ENCODE measurements at places on chromosomes 5 and 9. TPM values are rescaled to one million over a fixed set of nuclear protein-coding genes. Genes with fewer than 3 reads are reported as not detected.

The GPX8 gene
- total RNA-seq, result not detected

The ANKRD18A gene
- total RNA-seq, result 2.9 TPM

The HTR4 gene
- not detected for total RNA-seq

DNA sequence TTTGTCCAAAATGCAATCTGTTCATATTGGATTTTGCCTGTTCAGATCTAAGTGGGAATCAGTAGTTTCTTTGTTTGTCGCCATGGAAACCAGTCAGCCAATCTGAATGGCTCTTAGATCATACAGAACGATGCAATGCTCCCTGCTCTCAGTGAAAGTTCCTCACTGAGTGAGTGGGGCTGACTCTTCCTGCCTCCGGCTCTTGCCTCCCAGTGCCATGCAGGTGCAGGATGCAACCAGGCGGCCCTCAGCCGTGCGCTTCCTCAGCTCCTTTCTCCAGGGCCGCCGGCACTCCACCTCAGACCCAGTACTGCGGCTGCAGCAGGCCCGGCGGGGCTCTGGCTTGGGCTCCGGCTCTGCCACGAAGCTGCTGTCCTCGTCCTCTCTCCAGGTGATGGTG, at the start of gene PTPDC1:
Gene PTPDC1, plus strand, starts transcription at position 151 of the 400 bp plus-strand sequence. Its CDS starts 67 bp downstream, at position 218.
- DNase-seq, result no peak
- H3K36me3 ChIP-seq, result peaks cover 7% of the 10 kb centered on the region
- no peak within 1 kb of the TSS for H3K4me3 ChIP-seq
- H3K27me3 ChIP-seq, result no peaks in the 10 kb centered on the region

GRCh38 chr5:168600409-168600808, 21.2 kb upstream of the PANK3 start:
- peaks cover 17% of the 10 kb centered on the region for H3K27me3 ChIP-seq
- no peak for DNase-seq
- no peak overlapping the region for H3K4me3 ChIP-seq
- peaks cover 7% of the 10 kb centered on the region for H3K4me1 ChIP-seq
- no peak overlapping the region for H3K27ac ChIP-seq

GRCh38 chr5:116518423-116518822, 56.2 kb downstream of the SEMA6A start:
- no peaks in the 10 kb centered on the region for H3K36me3 ChIP-seq
- no peaks in the 10 kb centered on the region for H3K27me3 ChIP-seq
- no peaks in the 10 kb centered on the region for H3K4me1 ChIP-seq

DNA sequence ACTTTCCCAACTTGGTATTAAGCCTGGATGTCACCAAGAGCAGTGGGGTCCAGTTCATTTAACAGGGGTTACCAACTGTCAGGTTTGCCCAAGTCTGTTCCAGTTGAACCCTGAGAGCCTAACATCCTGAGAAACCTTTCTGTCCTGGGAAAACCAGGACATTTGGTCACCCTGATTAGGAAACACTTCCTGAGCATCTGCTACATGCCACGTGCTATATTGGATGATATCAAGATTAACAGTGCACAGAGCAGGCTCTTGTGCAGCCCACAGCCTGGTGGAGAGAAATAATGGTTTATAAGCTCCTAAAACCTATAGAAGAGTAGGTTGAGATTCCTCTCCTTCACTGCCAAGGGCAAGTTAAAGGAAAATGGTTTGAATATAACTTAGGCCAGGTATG, 102.9 kb upstream of the RAD23B start:
- DNase-seq, result no peak
- no peaks in the 10 kb centered on the region for H3K36me3 ChIP-seq
- H3K27ac ChIP-seq, result no peak overlapping the region
- no peak overlapping the region for H3K4me3 ChIP-seq

DNA sequence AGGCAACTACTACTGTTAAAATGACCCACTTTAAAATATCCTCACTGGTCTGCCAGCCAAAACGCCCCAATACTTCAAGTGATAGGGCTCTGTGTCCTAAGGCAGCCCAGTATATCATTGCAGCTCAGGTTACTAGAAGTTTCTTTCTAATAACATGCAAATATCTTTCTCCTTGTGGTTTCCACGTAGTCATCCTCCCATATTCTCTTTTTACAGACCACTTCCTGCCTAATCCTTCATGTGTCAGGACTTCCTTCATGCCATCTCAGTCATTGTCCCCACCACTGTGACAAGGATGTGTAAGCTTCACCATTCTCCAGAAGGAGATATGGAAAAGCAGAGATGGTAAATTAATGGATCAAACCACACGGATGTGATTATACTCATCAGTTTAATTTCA, 813.7 kb downstream of the MAT2B start:
- no peaks in the 10 kb centered on the region for H3K36me3 ChIP-seq
- no peak overlapping the region for H3K4me3 ChIP-seq
- no peak for DNase-seq
- no peaks in the 10 kb centered on the region for H3K27me3 ChIP-seq

DNA sequence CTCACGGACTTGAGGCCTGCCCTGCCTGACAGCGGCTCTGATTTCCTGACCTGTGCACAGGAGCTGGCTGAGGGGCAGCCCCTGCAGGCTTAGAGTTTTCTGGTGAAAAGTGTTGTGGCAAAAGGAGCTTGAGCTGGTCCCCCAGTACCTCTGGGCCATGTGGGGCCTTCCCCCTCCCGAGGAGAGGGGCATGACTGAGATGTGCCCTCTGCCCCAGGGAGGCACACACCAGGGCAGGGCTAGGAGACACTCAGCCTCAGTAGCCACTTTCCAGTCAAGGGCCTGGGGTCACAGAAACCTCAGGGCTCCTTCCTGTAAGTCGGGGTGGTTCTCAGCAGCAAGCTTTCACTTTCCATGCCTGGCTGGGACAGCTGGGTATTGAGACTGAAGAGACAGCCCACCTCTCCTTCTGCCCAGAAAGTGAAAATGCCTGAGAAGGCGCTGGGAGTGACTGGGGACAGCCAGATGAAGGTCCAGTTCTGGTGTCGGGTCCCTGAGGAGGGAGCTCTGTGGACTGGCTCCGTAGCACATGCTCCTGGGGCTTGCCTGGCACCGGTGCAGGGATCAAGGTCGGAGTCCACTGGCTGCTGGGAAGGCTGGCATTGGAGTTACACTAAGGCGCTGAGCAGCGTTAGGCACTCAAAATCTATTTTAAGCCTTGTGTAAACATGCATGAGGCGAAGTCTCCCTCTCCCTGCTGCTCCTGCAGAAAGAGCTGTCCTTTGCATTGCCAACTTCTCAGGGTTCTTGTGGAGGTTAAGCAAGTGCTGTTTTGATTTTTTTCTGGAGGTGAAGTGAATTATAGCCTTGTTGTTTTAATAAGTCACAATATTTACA, 394.9 kb downstream of the GADD45G start:
- peak overlapping the region; percentile 80 for H3K4me3 ChIP-seq
- peaks cover under 1% of the 10 kb centered on the region for H3K36me3 ChIP-seq
- peaks cover 3% of the 10 kb centered on the region for H3K27me3 ChIP-seq

DNA sequence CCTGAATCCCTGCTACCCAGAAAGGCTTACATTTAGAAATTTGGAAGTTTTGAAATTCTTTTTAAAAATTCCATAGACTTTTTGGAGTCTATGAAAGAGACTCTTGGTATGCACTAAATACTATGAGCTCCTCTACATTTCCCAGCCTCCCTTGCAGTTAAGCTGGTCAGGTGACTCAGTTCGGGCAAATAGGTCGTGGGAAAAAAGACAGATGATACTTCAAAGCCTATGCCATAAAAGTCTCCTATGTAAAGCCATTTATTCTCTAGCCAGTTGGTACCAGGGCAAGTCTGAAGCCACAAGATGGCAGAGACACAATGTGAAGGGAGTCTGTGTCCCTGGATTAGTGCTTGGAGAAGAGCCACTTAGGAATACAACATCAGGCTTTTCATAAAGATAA, 101.8 kb downstream of the BOD1 start:
- H3K4me1 ChIP-seq, result peaks cover 4% of the 10 kb centered on the region
- no peak overlapping the region for H3K4me3 ChIP-seq
- no peak for DNase-seq
- H3K36me3 ChIP-seq, result no peaks in the 10 kb centered on the region

DNA sequence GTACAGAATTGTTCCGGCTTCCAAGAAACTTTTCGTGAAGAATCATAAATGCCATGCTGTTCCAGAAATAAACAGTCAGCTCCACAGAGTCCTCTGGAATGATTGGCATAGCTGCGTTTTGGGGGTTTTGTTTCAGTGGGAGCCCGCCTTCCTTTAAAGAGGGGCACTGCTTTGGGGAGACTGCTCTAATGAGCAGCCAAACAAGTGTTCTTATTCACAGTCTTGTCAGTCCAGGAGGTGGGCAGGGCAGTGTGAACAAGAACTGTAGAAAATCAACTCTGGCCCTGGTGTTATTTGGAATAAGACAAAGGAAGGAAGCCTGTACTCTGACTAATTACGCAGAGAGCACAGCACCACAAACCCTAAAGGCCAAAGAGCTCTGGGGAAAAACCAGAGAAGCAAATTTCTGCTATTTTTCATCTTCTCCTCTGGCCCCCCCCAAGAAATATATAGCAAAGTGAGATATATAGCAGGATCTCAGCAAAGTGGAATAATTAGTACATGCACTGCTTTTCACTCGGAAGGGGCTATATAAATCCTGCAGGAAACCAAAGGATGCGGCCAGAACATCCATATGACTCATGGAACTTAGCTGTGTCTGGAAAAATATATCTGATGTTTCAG, 92.9 kb downstream of the GLDC start:
- H3K36me3 ChIP-seq, result no peaks in the 10 kb centered on the region
- no peak overlapping the region for H3K27ac ChIP-seq
- no peak for DNase-seq
- peaks cover 4% of the 10 kb centered on the region for H3K27me3 ChIP-seq
- H3K4me1 ChIP-seq, result no peaks in the 10 kb centered on the region

GRCh38 chr5:137453483-137454080, 45.5 kb downstream of the SPOCK1 start:
- no peaks in the 10 kb centered on the region for H3K4me1 ChIP-seq
- H3K36me3 ChIP-seq, result no peaks in the 10 kb centered on the region
- no peak overlapping the region for H3K27ac ChIP-seq
- H3K27me3 ChIP-seq, result no peaks in the 10 kb centered on the region
- no peak for DNase-seq
- H3K4me3 ChIP-seq, result no peak overlapping the region

DNA sequence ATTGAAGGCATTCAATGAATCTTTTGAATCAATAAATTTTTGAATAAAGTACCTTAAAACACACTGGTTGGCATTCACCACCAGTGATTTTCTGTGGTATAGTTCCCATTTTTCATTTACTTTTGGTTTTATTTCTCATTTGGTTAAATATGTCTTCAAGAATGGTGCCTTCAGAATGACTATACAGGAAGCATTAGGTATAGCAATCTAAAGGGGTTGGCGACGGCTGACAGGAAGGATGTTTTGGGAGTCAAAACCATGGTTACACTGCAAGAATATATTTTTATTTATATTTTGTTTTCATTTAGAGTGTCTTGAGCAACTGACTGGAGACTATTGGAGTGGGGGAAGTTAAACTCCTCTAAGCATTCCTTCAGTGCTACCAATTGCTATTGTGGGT, 235.7 kb downstream of the HTR1A start:
- no peak for DNase-seq
- no peaks in the 10 kb centered on the region for H3K27me3 ChIP-seq
- no peak overlapping the region for H3K4me3 ChIP-seq
- H3K36me3 ChIP-seq, result no peaks in the 10 kb centered on the region

- H3K27ac ChIP-seq, result no peak overlapping the region
- no peaks in the 10 kb centered on the region for H3K27me3 ChIP-seq
- H3K4me1 ChIP-seq, result no peaks in the 10 kb centered on the region
- no peaks in the 10 kb centered on the region for H3K36me3 ChIP-seq
- no peak for DNase-seq
Observed at GRCh38 chr9:107982745-107983144, 493.2 kb upstream of the KLF4 start.

- H3K27me3 ChIP-seq, result peaks cover 6% of the 10 kb centered on the region
Observed at GRCh38 chr5:2143646-2144353, 261.1 kb upstream of the IRX4 start.

The ANGPTL2 gene
- not detected for total RNA-seq

DNA sequence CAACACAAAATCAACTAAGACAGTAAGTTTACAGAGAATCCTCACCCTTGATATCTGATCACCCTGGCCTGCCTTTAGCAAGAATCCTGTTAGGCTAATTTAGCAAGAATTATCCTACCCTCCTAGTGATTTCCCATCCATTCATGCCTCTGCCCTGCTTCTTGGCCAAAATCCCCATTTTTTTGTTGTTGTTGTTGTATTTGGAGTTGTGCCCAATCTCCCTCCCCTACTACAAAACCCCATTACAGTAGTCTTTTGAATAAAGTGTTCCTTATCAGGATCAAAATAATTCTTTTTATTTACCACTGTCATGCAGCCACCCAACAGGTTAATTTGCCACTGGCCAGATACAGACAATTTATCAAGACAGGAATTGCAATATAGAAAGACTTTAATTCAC, 58.5 kb upstream of the CLINT1 start:
- no peak overlapping the region for H3K4me3 ChIP-seq
- DNase-seq, result no peak
- no peak overlapping the region for H3K27ac ChIP-seq

GRCh38 chr9:34555002-34555348, 32.2 kb upstream of the ENHO start:
- no peak for DNase-seq
- no peak overlapping the region for H3K27ac ChIP-seq
- no peaks in the 10 kb centered on the region for H3K4me1 ChIP-seq
- no peaks in the 10 kb centered on the region for H3K36me3 ChIP-seq
- no peak overlapping the region for H3K4me3 ChIP-seq

The EGFL7 gene
- 1.1 TPM for total RNA-seq

GRCh38 chr5:107021575-107021974, 649.2 kb downstream of the EFNA5 start:
- H3K27me3 ChIP-seq, result no peaks in the 10 kb centered on the region
- no peak overlapping the region for H3K27ac ChIP-seq

- no peak overlapping the region for H3K27ac ChIP-seq
- H3K27me3 ChIP-seq, result peaks cover 6% of the 10 kb centered on the region
- peaks cover 3% of the 10 kb centered on the region for H3K4me1 ChIP-seq
- no peaks in the 10 kb centered on the region for H3K36me3 ChIP-seq
- no peak overlapping the region for H3K4me3 ChIP-seq
- peak; percentile 27 for DNase-seq
Observed at GRCh38 chr5:147857302-147858129, 21.0 kb upstream of the SCGB3A2 start.

The SNCAIP gene
- not detected for total RNA-seq

The ALDOB gene
- total RNA-seq, result not detected

DNA sequence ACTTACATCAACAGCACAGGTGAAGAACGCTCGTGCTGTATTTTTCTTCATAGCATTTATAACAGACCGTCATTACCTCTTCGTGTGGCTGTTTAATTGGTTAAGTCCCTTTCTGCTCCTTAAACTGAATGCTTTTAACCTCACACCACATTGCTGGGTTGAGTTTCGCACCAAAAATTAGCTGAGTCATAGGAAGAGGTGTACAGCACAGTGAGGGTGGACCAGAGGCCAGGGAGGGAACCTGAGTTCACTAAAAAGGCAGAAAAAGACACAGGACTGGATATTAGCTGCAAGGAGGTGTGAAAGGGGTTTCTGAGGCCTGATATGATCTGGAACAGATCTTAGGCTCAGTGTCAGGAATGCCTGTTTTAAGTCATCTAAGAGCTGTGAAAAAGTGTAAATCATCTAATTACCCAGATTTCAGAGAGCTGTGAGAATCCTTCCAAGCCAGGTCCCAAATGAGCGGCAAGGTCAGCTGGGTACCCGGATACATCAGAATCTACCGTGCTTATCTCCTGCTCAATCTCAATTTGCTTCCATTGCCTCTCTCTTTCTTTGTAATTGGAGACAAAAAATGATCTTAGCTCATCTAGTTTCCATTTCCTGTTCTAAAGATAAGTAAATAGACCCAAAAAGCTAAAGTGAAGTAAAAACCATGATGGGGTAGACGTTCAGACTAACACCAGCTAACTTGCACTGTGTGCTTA, 7.1 kb upstream of the CFAP90 start:
- H3K36me3 ChIP-seq, result peaks cover 10% of the 10 kb centered on the region
- peak overlapping the region; percentile 66 for H3K27ac ChIP-seq
- no peak for DNase-seq
- H3K4me1 ChIP-seq, result peaks cover 13% of the 10 kb centered on the region

The RHOBTB3 gene
- 0.06 TPM for total RNA-seq
